ENCODE measurements at places on chromosomes 3 and 15.

DNA sequence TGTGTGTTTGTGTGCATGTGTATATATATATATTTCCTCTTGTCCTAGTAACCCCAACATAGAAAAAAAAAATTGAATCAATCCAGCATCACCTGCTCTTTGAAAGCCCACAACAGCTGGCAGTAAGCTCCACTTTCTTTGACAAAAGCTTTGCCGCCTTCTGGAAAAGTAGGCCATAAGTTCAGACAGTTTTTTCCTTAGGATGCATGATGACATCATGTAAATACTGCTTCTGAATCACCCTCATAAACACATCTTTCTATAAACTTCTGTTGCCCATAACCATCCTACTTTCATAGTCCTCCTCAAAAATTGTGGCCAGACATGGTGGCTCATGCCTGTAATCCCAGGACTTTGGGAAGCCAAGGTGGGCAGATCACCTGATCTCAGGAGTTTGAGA lies 67.4 kb downstream of the CSNK1G1 start:
- DNase-seq, result no peak

GRCh38 chr3:44999782-45000181 lies 23.7 kb downstream of the EXOSC7 start:
- no peak for DNase-seq

- DNase-seq, result no peak
Observed at GRCh38 chr3:189494632-189495031, 136.6 kb upstream of the TP63 start.

DNA sequence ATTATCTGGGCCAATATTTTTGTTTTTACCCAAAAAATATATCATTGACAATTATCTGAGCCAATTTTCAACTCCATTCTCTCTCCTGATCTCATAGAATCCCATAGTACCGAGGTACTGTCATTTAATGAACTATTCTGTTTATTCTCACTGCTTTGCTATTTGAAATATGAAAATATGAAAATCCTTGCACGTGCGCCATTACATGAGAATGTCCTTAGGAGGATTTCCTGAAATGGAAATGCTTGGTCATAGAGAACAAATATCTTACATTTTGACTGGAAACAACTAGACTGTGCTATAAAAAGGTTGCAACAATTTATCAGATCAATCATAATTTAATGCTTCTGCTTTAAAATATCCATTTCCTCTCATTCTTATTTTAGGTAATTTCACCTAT lies 18.3 kb downstream of the FRMD4B start:
- DNase-seq, result no peak

- no peak for DNase-seq
Observed at GRCh38 chr3:52217409-52217805, 8.0 kb downstream of the TLR9 start.

DNA sequence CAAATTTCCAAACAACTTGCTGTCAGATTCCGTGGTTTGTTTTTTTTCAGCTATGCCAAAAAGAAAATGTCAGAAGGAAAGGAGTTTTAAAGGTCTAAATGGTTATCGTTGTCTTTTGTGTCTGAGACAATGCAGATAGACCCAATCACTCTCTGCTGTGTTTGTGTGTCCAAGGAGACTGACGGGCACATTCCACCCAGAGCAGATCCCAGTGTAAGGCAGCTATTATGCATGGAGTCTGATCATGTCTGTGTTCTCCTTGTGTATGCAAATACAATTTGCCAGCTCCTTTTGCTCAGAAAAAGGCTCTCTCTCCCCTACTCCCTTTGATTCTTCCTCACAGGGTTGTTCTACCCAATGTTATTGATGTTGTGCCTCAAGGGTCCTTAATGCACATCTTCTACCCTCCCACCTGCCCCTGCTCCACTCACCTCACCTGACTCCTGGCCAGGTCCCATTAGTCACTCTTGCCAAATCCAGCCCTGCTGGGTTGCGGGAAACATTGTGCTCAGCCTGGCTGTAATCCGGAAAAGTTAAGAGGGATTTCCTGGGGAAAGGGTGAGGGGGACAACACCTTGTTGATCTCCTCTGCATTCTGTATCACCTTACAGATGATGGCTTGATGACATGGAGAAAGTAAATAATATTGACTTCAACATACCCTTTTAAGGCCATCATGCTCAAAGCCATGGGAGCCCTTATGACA lies 61.0 kb downstream of the OTOL1 start:
- DNase-seq, result no peak

- DNase-seq, result no peak
Observed at GRCh38 chr3:114671741-114672510, 378.1 kb downstream of the TIGIT start.

- no peak for DNase-seq
Observed at GRCh38 chr15:34079904-34080303, 21.8 kb downstream of the EMC7 start.

Measured in astrocyte of the cerebellum (primary cell).